ENCODE measurements at places on chromosomes 11 and 22.

DNA sequence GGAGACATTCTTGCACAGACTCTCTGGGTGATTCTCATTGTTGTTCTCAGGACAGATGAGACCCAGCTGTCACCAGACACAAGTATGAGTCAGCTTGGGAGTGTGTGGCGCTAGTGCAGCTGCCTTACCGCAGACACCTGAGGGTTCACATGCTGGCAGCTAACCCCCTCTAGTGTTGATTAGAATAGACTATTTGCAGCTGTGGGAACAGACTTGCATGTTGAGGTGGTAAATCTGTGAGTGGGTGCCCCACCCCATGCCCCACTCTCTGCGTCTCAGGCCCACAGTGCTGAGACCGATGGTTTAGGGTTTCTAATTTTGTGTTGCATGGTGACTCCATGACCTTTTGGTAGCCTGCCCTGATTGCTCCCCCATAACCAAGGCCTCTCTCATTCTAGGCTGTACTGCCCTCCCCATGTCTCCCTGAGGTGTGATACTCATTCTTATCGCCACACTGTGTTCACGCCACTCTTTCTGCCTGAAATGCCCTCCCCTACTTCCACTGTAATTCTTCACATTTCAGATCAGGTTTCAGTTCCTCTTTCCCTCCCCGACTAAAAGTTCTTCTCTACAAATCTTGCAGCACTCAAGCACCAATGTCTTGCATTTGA lies 73.7 kb upstream of the KIRREL3 start:
- no peak for DNase-seq

GRCh38 chr11:27373392-27373791 lies 10.4 kb upstream of the CCDC34 start:
- DNase-seq = no peak

DNA sequence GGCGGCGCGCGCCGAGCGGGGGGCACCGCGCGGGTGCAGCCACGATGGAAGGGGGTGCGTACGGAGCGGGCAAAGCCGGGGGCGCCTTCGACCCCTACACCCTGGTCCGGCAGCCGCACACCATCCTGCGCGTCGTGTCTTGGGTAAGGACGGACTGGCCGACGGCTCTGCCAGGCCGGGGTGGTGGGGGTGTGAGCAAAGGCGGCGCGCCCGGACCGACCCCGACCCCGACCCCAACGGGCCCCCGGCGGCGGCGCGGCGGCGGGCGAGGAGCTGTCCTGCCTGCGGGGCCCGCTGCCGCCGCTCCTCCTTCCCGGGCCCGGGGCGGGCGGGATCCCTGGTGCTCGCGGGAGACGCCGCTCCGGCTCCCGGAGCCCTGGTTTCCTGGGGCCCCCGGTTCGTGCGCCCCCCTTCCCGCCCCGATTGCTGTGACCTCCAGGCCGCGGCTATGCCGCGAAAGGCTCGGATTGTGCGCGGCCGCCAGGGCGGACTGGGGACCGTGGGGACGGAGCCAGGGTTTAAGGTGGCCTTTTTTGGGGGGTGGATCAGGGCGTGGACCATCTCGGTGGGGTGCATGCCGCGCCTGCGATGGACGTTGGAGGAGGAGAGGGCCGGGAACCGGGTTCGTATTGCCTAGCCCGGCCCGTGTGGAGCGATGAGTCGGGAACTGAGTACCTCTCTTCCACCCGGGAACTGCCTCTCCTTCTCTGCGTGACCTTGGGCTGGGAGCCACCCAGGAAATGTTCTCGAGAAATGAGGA lies at the start of gene SYNGR1:
Gene SYNGR1, plus strand, starts transcription at position 25 of the 760 bp plus-strand sequence. Its CDS starts 20 bp downstream, at position 45.
- no peak for DNase-seq

DNA sequence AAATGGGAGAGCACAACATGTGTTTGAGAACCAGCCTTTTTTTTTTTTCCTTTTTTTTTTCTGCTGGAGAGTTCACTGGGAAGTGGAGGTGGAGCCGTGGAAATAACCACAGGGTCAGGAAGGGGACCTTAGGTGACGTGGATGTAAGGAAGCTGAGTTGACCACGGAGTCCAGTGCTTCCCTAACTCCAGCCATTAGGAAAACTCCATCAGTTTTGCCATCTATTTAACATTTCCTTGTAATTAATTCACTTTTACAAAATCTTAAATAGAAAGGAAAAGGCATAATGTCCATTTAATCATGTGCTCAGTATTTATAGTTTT lies 2.0 kb upstream of the CDK2AP2 start:
- DNase-seq = no peak

DNA sequence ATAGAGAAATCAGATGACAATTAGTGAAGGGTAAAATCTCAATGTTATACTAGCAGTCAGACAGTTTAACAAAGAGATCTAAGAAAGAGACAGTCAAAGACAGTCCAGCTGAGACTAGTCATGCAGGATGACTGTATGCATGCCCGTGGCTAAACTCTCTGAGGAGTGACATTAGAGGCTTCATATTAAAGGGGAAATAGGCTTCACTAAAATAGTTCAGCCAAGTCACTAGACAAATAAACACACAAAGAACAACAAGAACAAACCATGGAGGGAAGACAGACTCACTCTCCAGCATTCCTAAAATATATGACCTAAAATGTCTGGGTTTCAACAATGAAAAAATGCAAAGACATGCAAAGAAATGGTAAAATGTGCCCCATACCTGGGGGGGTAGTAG lies 18.6 kb upstream of the APLNR start:
- DNase-seq = no peak

DNA sequence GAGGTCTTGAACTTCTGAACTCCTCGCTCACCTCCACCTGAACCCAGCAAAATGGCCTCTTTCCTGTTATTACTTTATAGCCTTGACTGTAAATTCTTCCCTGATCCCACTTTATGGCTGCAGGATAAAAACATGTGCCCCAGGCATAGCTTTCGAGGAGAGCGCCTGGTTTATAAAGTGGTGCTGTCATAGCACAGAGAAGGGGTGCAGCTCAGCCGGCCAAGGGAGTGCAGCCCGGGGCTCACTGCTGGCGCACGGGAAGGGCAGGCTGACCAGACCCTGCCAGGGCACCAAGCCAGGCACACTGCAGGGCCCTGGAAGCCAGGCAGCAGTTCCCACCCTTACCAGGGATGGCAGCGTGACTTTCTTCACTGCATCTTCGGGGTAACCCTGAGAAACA lies 50.9 kb downstream of the ISX start:
- DNase-seq = no peak

DNA sequence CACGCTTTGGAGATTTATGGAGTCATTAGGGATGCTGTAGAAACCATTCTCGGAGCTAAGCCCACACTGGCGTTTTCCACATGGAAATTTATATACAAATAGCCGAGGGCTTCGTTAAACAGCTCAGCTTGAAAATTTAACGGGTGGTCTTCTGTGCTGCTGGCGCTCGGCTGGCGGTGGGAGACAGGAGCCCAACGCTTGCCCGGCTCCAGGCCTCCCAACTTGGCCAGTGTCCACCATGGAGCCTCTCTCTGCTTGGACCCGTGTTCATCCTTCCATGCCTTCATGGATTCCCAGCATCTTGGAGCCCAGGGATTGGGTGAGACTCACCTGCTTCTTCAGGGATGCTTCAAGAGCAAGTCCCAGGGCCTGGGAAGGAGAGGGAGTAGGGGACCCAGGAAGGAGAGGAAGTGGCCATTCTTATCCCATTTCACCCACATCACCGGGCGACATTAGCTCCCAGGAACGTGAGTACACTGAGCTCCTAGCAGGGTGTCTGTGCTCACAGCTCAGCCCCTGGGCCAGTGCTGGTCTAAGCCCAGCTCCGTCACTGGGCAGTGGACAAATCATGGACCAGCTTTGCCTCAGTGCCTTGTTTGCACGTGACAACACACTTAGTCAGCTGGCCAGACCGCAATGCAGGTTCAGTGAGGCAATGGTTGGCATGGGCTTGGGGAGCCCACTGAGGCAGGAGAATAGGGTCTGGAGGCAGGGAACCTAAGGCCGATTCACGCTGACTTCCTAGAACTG lies 944.3 kb downstream of the BRD1 start:
- no peak for DNase-seq

DNA sequence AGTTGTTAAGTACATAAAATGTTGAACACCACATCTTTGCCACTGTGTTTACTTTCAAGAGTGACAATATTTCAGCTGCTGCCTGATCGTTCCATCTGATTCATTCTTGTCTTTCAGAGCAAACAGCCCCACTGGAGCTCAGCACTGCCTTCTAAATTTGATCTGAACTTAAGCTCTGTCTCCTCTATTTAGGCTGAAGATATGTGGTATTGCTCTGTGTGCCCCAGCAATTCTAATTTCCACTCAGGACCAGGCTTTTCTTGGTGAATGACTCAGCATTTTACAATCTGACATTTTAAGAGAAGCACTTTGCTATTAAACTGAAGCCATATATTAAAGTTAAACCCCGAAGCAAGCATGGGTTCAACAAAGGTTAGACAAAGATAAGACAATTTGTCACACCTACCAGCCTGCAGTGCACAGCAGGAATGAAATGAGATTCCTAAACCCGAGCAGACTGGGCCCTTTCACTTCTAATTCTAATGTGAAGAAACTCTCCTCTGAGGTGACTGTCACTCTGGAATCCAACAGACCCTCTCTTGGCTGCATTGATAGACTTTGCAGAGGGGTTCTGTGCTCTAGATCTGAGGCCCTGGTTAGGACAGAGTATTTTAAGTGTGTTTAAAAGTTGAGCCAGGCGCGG lies 41.7 kb upstream of the PLET1 start:
- no peak for DNase-seq

- DNase-seq = no peak
Observed at GRCh38 chr22:20805972-20806471, 32.1 kb downstream of the SERPIND1 start.

GRCh38 chr22:19811211-19811621 lies 43.5 kb downstream of the GNB1L start:
- DNase-seq = no peak

DNA sequence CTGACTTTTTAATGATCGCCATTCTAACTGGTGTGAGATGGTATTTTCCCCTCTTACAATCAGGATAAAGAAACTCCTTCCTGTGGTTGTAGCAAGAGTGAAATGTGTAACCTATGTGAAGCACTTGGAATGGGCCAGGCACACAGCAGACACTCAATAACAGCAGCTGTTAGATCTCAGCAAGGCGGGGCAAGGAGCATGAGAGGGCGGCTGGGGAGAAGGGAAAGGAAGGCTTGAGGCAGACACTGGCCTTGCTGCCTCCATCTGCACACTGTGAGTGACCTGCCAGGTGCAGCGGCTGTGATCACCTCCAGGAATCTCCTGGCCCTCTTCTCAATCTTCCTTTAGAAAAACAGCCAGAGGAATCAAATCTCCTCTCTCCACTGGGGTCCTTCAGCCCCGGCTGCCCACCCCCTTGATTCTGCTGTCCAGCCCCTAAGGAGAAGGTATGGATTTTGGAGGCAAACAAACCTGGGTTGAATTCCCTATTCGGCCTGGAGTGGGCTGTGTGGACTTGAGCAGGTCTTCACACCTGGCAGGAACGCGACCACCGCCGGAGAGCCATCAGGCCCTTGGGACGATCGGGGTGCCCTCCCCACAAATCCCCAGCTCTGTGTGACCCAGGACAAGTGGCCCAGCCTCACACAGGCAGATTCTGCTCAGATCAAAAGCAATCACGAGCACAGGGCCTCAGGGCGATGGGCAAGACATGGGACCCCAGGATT lies 49.0 kb downstream of the RPUSD4 start:
- no peak for DNase-seq

GRCh38 chr22:30422481-30423300 lies 2.9 kb upstream of the MTFP1 start:
- no peak for DNase-seq

- no peak for DNase-seq
Observed at GRCh38 chr11:75355051-75355450, 3.6 kb upstream of the ARRB1 start.

DNA sequence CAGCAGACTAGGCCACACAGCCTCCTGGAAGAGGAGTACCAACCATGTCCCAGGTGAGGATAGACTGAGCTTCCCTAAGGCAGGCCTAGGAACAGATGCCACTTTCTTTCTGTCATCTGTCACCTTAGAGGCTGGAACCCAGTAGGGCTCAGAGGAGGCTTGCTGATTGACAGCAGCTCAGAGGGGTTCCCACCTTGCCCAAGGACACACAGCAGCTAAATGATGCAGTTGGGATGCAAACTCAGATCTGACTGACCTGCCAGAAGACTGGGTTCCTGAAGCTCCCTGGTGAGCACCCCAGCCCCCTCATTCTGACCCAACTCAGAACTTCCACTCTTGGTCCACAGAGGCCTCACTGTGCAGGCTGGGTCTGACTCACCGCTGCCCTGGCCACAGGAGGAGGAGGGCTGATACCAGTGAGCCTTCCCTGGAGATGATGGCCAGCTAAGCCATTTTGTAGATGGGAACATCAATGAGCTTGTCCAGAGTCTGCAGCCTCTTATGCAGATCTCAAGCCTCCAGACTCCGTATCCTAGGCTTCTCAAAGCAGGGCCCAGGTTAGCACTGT lies 14.0 kb downstream of the CAPN5 start:
- DNase-seq = no peak

DNA sequence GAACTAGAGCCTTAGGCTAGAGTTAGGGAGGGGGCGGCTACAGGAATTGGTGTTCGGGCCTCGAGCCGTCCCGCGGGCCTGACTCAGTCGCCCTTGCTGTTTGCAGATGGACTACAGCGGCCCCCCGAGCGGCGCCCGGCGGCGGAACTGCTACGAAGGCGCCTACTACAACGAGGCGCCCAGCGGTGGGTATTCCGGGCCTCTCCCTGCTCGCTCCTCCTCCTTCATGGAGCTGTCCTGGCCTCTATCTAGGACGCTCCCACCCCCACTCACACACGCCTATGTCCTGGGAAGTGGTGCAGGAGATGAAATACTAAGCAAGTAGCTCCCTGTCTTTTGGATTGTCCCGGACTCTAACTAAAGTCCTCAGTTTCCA lies 1.4 kb downstream of the MYOD1 start:
- no peak for DNase-seq

DNA sequence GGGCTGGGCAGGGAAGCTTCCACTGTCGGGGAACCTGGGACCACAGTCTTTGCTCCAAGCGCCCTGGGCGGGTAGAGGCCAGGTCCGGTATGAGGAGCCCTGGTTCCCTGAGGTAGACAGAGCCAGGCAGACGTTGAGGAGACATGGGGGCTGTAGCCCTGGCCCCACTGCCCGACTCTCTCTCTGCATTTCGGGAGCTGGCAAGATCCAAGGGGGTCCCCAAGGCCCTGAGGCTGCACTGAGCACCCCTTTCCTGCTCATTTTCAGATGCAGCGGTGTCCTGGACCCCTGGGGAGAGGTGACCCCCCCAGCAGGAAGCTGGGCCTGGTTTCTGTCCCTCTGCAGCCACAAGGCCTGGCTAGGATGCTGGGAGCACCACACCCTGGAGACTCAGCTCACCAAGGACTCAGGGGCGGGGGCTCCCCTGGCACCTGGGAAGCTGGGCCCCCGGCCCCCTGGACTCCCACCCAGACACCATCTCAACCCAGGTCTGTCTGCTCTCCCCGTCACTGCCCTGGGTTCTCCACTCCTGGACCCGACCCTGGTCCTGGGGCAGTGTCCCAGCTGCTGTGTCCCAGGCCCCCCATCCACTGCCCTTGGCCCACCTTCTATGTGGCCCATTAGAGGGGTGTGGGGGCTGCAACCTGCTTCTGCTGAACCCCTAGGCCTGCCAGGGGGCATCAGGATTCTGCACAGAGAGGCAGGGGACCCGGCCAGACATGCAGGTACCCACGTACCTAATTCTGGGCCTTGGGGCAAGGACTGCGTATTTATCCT lies 15.0 kb upstream of the MUC6 start:
- DNase-seq = no peak

GRCh38 chr11:131145791-131146190 lies 224.6 kb upstream of the NTM start:
- no peak for DNase-seq

- DNase-seq = no peak
Observed at GRCh38 chr11:95338430-95338991, 107.5 kb upstream of the SESN3 start.

- no peak for DNase-seq
Observed at GRCh38 chr11:12236744-12237101, 126.3 kb downstream of the MICAL2 start.

All from GDM1 (cell line).